SJCRH30 (cell line): ENCODE measurements at places on chromosomes 13 and 19. TPM values are rescaled to one million over a fixed set of nuclear protein-coding genes. Genes with fewer than 3 reads are reported as not detected.

ASF1B gene
- total RNA-seq = 93.8 and 102 TPM in 2 replicates

DNA sequence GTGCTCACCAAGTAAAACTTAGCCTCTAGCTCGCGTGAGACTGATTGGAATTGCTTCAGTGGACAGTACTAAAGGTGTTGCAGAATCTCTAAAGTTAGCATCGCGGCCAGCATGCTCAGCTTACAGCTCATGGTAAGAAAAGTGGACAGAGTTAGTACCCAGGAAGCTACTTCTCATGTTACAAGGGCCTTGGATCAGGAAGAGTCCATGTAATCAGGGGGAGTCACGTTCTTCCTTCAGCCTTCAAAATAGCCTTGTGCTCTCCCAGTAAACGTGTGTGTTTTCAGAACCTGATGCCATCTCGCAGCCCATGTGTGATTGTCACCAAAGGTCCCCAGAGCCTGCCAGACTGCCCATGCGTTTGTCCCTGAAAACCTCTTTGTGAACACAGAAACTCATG is 195.8 kb upstream of the RNF113B start:
- DNase-seq = peak; percentile 55

DNA sequence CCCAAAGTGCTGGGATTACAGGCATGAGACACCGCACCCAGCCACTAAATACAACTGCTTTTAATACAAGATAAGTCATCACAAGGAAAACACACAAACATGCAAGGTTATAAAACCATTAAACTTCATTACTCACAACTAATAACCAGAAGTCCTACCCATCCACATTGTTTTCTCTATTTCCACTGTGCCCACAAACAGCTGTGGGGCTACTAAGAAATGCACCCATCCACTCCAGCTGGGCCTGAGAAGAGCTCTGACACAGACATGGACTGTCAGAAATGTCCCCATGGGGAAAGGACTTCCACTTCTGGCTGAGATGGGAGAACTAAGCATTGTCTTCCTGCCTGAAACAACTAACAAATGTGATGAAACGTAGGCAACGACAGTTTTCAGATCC is 17.2 kb downstream of the SAFB2 start:
- DNase-seq = no peak

DNA sequence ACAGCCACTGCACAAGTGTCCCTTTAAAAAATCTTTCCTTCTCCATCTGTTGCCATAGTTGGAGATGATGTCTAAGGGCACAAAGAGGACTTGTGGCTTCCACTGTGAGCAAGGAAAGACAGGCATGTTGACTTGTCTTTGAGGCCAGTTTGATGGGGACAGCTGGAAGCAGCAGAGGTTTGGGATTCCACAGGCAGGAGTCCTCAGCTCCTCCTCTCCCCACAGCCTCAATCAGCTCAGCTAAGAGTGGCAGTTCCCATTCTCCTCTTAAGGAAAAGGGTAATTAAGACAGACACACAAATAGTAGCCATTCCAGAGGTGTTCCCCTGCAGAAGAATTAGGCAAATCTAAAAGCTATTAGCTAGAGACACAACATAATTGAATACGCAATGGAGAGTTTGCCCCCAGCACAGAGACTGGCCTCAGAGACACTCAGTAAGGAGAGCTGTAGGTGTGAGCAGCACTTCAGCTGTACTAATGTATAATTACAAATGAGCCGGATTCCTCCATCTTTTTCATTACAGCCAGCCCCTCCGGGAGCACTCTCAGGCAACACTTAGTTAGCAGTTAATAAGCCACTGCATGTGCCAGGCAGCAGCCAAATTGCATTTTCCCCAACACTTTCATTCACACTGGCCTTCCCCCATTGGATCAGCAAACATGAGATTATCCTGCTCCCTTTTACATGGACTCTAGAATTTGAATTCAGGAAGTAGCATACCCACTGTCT is 434.0 kb downstream of the FOXO1 start:
- peak; percentile 97 for DNase-seq

DNA sequence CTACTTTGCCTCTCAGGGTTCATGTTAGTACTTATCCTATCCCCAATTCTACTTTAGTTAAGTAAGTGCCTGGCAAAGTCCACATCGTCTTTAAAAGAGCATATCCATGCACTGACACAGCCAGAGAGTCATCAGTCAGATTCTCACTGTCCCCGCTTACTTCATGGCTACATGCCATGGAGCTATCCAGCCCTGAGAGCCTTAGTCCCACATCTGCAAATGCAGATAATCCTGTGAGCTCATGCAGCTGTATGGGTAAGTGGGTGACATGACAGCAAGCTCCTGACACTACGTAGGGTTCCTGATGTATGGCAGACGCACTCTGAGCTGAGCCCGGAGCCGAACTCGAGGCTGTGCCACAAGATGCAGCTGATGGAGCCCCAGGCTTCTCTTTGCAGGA is 661.5 kb downstream of the LIG4 start:
- no peak for DNase-seq

DNA sequence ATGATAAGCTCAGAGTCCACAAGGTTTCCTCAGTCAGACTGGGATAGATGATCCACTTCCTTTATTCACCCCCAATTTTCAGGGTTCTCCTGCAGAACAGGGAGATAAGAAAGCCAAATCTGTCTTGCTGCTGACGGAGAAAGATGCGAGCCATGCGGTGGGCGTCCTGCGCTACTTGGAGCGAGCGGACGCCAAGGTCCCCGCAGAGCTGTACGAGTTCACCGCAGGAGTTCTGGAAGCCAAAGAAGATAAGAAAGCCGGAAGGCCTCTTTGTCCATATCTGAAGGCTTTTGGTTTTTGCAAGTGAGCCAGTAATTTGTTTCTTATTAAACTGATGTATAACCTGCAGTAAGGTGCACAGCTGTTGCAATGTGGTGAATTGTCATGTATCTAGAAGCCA is 66.7 kb downstream of the SLC7A9 start:
- DNase-seq = no peak

DNA sequence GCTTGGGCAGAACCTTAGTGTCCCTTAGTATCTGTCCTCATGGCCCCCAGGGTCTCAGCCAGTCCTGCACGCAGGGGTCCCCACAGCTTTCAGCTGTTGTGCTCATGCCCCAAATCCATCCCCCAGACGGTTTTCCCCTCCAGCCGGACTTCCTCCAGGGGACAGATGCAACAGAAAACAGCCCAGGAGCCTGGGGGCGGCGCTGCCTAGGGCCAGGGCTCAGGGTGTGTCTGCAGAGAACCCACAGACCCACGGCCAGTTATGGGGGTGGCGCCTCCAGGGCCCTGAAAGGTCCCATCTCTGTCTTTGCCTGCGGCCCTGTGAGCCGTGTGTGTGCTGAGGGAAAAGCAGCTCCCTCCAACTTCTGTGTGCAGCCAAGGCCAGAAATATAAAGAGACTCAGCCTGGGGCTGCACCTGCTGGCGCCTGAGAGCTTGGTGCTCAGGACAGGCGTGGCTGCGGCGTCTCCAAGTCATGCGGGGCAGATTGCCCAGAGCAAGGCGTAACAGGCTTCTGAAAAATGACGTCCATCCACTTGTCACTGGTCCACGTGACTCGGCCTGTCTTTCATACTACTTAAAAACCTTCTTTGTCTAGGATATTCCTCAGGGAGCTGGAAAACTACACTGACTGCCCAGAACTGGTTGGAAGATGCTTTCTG is 22.1 kb upstream of the F7 start:
- DNase-seq = peak; percentile 22

YJU2 gene
- 14.5 and 14.7 TPM in 2 replicates for total RNA-seq

GRCh38 chr13:75321084-75321483 is 160.9 kb downstream of the TBC1D4 start:
- DNase-seq = no peak

CACNG8 gene
- total RNA-seq = not detected in 2 replicates

CFAP97D2 gene
- 0.58 and 0.71 TPM in 2 replicates for total RNA-seq

- DNase-seq = no peak
These were observed 102.3 kb upstream of the POSTN start for GRCh38 chr13:37700887-37701286.

KLK6 gene
- not detected in 2 replicates for total RNA-seq

DNA sequence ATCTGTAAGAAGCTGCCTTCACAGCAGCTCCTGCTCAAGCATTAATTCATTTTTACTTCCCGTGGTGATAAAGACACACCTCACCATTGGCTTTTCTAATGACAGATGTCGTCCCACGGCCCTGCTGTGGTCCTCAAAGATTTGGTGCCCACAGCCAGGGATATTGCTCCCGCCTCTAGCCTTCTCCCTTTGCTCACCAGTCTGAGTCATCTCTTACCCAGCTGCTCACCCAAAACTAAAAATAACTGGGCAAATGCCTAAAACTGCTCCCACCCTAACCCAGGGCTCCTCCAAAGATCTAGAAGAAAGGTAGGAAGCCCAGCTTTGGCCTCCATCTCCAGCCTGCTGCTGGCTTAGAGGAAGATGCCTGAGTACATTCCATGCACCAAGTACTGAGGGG is 371.1 kb upstream of the ZNF507 start:
- DNase-seq = peak; percentile 44

ANKLE1 gene
- 0.49 and 0.66 TPM in 2 replicates for total RNA-seq
